ENCODE measurements at places on chromosomes 7 and 10.

DNA sequence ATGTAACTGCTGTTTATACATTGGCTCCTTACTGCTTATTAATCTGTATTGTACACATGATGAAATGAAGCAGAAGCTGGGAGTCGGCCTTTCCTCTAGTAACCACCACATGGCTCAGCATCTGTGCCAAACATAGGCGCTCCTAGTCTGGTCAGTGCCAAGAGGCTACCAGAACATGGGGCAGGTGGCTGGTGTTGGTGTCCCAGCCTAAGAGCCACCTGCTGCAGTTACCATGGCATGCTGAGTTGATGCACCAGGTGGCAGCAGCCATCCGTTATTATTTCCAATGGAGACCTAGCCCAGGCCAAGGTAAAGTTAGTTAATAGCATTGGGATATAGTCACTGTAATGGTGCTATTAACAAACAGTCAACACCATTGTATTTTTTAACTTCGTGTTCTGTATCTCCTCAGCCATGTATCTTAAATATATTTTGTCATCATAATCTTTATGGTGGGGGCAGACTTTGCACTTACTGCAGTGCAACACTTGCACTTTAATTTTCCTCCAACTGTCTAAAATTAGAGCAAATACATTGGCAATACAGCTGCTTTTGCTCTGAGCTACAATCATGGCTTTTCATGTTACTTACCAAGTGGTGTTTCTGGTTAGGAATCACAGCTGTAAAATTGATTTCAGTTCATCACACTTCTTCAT, 33.1 kb downstream of the HBP1 start:
- peak; percentile 72 for DNase-seq

- DNase-seq = no peak
Measured at GRCh38 chr10:52472406-52473146, 158.5 kb downstream of the DKK1 start.

- peak; percentile 84 for DNase-seq
Measured at GRCh38 chr10:78407009-78407711, 373.5 kb downstream of the RPS24 start.

DNA sequence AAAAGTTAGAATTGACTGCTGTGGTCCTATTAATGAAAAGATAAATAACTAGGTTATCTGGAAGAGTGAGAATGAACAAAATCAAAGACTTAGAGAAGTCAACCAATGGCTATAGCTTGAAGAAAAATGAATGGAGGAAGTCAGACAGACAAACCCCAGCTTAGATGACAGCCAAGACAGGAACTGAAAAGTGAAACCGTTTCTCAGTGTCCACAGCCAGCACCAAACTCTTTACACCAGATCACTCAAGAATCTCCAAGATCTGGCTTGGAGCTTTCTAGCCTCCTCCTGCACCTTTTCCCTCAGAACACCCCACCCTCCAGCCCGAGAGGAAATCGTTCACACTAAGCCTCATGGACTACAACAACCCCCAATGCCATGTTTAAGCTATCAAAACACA, 167.0 kb downstream of the SFMBT2 start:
- DNase-seq = no peak

- DNase-seq = peak; percentile 85
Measured at GRCh38 chr10:110069502-110069982, 61.8 kb downstream of the ADD3 start.

- DNase-seq = peak; percentile 48
Measured at GRCh38 chr7:21023841-21024484, 237.3 kb upstream of the SP8 start.

GRCh38 chr7:118039963-118040489, 143.9 kb upstream of the LSM8 start:
- no peak for DNase-seq

DNA sequence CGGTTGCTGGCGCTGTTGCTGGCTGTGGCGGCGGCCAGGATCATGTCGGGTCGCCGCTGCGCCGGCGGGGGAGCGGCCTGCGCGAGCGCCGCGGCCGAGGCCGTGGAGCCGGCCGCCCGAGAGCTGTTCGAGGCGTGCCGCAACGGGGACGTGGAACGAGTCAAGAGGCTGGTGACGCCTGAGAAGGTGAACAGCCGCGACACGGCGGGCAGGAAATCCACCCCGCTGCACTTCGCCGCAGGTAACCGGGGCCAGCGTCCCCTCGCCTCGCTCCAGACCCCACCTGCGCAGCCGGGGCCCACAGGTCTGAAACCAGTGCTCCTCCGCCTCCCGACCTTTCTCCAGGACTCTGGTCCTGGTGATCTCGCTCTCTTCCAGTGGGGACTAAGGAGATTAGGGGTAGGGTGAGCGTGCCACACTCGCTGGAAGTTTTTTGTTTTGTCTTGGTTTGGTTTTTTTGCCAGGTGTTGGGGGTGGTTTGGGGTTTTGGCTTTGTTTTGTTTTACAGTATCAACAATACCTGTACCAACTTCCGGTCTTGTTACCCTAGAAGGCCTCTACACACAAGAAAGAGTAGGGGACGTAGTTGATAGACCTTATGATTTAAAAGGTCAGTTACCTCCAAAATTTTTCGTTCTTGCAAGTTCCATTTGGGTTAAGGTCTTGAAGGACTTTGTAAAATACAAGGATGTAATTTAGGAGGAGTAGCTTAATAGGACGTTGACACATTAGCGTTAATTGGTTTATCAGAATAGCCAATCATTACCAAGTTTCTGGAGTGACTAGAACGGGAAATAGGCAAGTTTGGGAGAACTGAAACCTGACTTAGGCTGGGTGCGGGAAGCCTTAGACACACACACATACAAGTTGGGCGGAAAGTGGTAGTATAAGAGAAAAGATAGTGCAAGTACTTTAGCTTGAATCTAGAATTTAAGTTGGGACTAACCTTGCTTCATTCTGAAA, 704 bp downstream of the TNKS2 start:
- DNase-seq = peak; percentile 69

GRCh38 chr10:117165538-117166417, 27.7 kb upstream of the VAX1 start:
- DNase-seq = peak; percentile 68

DNA sequence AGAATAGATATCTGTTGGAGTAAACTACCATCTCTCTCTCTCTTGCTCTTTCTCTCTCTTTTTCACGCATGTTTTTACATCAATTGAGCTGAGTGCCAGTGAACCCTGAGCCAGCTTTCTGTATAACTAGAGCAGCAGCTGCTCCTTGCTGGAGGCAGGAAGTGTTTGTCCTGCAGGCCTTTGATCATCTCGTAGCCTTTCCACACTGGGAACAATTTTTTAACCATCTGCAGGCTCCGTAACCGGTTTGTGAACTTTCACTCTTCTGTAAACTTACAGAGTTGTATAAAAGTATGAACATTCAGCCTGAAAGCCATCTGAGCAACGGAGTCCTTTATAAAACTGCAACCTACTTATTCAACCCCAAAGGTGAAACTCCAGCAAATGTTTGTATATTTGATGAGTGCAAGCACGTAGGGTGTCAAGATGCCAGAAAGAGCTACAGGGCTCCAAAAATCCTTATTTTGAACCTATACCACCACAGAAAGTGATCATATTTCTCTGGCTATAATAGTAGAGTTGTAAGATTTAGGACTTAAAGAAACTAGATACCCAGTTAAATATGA, 162.8 kb upstream of the NFE2L3 start:
- peak; percentile 51 for DNase-seq

DNA sequence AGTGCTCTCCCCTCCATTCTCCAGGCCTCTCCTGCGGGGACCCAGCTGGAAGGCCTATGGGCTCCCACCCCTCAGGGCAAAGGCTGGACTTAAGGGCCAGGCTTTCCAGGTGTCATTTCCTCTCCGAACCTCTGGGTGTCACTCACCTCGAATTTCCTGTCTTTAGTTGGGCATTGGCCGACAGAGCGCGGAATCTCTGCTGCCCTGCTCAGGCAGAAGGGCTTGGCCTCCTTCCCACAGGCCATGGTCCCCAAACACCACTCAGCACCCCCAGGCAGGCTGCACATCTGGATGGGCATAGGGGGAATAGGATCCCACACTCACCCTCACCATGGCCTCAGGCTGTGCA, 212.9 kb downstream of the CCSER2 start:
- DNase-seq = peak; percentile 62

DNA sequence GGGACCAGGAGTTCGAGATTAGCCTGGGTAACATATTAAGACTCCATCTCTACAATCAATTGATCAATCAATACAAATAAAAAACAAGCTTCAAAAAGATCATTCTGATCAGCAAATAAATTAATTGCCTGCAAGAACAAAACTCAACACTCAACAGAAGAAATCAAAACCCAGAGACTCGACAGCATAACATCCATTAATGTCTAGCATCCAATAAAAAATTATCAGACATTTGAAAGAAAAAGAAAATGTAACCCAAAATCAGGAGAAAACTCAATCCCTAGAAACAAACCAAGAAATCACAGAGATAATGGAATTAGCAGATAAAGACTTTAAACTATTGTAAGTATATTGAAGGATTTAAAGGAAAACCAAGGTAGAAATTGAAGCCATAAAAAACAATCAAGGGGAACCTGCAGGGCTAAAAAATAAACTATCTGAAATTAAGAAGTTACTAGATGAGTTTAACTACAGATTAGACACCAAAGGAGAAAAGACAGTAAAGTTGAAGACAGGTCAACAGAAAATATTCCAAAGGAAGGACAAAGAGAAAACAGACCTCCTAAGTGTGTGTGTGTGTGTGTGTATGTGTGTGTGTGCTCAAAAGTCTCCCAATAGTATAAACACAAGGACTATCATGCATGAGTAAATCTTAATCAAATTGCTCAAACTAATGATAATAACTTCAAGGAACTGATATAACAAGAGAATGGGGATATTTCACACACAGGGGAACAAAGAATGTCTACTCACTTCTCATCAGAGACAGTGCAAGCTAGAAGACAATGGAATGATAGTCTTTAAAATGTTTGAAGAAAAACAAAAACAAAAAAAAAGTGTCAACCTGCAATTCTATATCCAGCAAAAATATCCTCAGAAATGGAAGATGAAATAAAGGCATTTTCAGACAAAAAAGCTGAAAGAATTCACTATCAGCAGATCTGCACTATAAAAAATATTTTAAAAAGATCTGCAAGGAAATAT, 7.7 kb downstream of the NUDCD3 start:
- no peak for DNase-seq

GRCh38 chr7:6202117-6202516, 70.3 kb downstream of the CYTH3 start:
- DNase-seq = no peak
